Mesendoderm (in vitro differentiated cells): ENCODE measurements at places on chromosomes 16 and 17.

GRCh38 chr17:35185849-35186248 lies 8.3 kb downstream of the SLC35G3 start:
- no peak overlapping the region for H3K27ac ChIP-seq
- H3K36me3 ChIP-seq: no peaks in the 10 kb centered on the region
- no peaks in the 10 kb centered on the region for H3K4me1 ChIP-seq
- DNase-seq: no peak

DNA sequence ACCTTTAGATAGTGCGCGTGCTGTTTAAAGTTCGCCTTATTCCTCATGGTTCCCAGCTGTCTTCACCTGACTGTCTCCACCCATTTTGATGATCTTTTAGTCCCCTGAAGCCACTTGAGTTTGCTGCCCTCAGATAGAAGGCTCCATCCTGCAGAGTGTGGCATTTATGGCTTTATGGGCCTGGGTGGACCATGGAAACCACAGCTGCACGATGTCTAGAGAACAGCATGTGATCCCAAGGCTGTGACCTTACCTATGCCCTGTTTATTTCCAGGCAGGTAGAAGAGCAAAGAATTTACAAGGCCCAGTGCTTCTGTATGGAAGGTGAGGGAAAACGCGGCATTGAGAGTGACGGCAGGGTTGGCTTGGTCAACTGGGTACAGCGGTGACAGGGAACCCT lies 356.9 kb downstream of the SLC39A11 start:
- H3K27me3 ChIP-seq: no peaks in the 10 kb centered on the region
- H3K36me3 ChIP-seq: no peaks in the 10 kb centered on the region
- H3K4me1 ChIP-seq: no peaks in the 10 kb centered on the region
- no peak for DNase-seq

- peak; percentile 35 for DNase-seq
- no peaks in the 10 kb centered on the region for H3K36me3 ChIP-seq
- H3K27me3 ChIP-seq: peaks cover 2% of the 10 kb centered on the region
- no peak overlapping the region for H3K4me3 ChIP-seq
- H3K27ac ChIP-seq: no peak overlapping the region
- H3K4me1 ChIP-seq: no peaks in the 10 kb centered on the region
These were observed 77.0 kb upstream of the TNRC6C start for GRCh38 chr17:77881545-77881944.

- no peaks in the 10 kb centered on the region for H3K36me3 ChIP-seq
- peak; percentile 56 for DNase-seq
- peaks cover 1% of the 10 kb centered on the region for H3K27me3 ChIP-seq
- no peaks in the 10 kb centered on the region for H3K4me1 ChIP-seq
- no peak overlapping the region for H3K27ac ChIP-seq
- no peak overlapping the region for H3K4me3 ChIP-seq
These were observed 96.6 kb downstream of the MRM1 start for GRCh38 chr17:36697903-36698530.

GRCh38 chr17:44587339-44587738 lies 30.1 kb downstream of the FZD2 start:
- peaks cover 9% of the 10 kb centered on the region for H3K4me1 ChIP-seq
- H3K27ac ChIP-seq: peak overlapping the region; percentile 79
- no peaks in the 10 kb centered on the region for H3K36me3 ChIP-seq
- DNase-seq: peak; percentile 98

- no peak for DNase-seq
- no peaks in the 10 kb centered on the region for H3K27me3 ChIP-seq
- H3K36me3 ChIP-seq: no peaks in the 10 kb centered on the region
- H3K27ac ChIP-seq: no peak overlapping the region
- no peaks in the 10 kb centered on the region for H3K4me1 ChIP-seq
These were observed 70.4 kb upstream of the SMURF2 start for GRCh38 chr17:64732336-64733006.

DNA sequence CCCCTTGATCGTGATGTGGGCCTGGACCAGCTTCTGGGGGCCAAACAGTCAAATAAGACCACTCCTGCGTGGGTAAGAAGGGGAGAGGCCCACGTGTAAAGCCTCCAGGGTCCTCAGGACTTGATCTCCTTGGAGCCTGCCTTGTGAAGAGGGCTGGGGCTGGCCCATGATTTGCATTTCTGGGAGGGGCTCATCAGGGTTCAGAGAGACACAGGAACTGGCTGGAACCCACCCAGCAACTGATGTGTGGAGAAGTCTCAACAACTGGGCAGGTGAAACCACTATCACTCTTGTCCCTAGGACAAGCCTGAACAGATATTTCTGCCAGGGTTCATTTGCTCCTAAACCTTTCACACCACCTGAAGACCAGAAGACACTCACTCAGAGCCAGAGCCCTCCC lies 214.7 kb downstream of the ZNF423 start:
- H3K27me3 ChIP-seq: no peaks in the 10 kb centered on the region
- no peak overlapping the region for H3K4me3 ChIP-seq
- peaks cover 6% of the 10 kb centered on the region for H3K4me1 ChIP-seq
- peaks cover 4% of the 10 kb centered on the region for H3K36me3 ChIP-seq
- H3K27ac ChIP-seq: no peak overlapping the region

GRCh38 chr17:41013606-41014005 lies 4.7 kb upstream of the KRTAP3-1 start:
- no peaks in the 10 kb centered on the region for H3K27me3 ChIP-seq
- DNase-seq: peak; percentile 31
- no peak overlapping the region for H3K4me3 ChIP-seq
- H3K27ac ChIP-seq: no peak overlapping the region

DNA sequence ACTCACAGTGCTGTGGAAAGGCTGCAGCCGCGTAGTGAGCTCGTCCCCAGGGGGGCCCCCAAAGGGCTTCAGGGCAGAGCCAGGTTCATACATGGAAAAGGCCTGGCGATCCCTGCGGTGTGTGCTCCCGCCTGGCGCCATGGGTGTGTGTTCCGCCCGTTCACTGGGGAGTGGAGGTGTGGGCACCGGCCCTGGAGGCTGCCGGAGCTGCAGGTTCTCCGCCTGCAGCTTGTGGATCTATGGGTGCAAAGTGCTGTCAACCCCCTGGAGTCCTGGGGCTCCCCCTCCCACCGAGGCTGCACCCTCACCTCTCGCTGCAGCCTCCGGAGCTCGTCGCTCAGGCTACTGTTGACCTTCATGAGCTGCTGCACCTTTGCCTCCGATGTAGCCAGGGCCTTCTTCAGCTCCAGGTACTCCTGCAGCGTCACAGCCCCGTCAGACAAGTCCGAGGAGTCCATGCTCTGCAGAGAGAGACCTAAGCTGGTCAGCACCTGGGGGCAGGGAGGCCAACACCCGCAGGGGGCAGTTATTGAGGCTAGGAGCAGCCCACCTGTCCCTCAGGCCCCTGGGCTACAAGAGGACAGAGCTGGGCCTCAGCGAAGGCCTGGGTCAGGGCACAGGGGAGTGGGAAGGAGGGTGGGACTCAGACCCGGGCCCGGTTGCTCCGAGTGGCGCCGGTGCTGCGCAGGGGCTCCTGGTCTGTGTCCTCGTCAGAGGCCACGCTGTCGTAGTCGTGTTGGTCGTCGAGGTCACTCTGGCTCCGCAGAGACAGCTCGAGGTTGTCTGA lies 7.9 kb downstream of the TP53I13 start:
- H3K4me1 ChIP-seq: no peaks in the 10 kb centered on the region
- no peak for DNase-seq
- peaks cover 7% of the 10 kb centered on the region for H3K36me3 ChIP-seq
- H3K27me3 ChIP-seq: no peaks in the 10 kb centered on the region

DNA sequence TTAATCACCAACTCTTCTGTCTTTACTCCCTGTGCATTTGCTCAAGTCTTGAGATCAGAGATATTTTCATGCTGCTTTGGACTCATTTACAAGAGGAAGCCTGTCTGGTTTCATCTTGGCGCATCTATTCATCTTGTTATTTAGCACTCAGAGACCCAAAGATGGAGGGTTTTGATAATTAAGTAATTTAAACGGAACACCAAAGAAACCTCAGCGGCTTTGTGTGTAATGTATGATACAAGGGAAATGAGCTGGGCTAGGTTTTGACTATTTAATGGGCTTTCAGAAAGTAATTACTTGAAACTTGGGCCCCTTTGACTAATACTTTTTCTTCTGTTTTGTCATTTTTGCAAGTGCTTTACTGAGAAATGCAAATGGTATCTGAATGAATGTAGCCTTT lies 66.2 kb upstream of the CACNG3 start:
- H3K36me3 ChIP-seq: no peaks in the 10 kb centered on the region
- H3K27ac ChIP-seq: no peak overlapping the region
- no peaks in the 10 kb centered on the region for H3K4me1 ChIP-seq
- H3K27me3 ChIP-seq: no peaks in the 10 kb centered on the region

GRCh38 chr16:88389621-88390160 lies 6.9 kb downstream of the ZNF469 start:
- no peak overlapping the region for H3K27ac ChIP-seq
- no peaks in the 10 kb centered on the region for H3K4me1 ChIP-seq
- H3K36me3 ChIP-seq: no peaks in the 10 kb centered on the region
- DNase-seq: no peak

DNA sequence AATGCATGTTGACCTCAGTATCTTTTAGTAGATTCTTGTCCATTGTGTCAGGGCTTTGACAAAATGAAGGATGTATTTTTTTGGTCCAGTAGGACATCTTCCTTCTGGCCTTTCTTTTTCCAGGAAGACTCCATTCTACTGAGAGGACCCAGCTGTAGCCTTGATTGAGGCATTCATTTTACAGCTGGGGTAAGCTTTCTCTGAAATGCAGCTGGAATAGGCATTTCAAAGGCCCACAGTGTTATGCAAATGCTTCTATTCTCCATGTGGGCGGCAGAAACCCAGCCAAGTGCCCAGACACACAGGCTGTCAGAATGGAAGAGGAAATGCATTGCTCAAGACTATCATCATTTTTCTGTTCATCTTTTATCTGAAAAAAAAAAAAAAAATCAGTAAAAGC lies 629.0 kb upstream of the CDH8 start:
- DNase-seq: peak; percentile 55
- H3K4me3 ChIP-seq: no peak overlapping the region
- no peak overlapping the region for H3K27ac ChIP-seq
- no peaks in the 10 kb centered on the region for H3K27me3 ChIP-seq

DNA sequence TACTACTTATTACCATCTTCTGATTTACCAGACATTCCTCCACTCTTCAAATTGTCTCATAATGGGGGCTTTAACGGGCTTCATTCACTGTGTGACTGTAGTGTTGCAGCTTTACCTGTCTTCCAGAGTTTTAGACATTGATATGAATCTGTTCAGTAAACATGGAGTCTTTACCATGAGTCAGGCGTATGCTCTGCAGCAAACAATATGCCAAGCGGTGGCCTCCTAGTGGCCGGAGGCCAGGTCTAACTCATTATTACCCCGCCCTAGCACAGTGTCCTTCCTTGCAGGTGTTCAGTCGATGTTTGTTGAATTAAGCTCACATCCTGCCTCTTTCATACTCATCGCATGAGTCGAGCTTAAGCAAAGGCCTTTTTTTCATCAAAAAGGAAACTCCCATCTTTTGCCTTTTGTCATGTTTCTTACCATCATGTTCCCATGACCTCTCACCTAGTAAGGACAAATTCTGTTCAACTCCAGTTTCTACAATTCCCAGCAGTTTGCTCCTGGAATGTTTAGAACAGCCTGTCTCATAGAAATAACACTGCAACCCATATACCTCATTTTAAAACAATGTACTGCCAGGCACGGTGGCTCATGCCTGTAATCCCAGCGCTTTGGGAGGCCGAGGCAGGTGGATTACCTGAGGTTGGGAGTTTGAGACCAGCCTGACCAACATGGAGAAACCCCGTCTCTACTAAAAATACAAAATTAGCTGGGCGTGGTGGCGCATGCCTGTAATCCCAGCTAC lies 39.4 kb downstream of the TUBD1 start:
- H3K4me3 ChIP-seq: no peak overlapping the region
- no peaks in the 10 kb centered on the region for H3K36me3 ChIP-seq
- no peaks in the 10 kb centered on the region for H3K27me3 ChIP-seq
- H3K27ac ChIP-seq: no peak overlapping the region

GRCh38 chr17:33292201-33292980 lies 704 bp downstream of the ASIC2 start:
- H3K4me1 ChIP-seq: no peaks in the 10 kb centered on the region
- no peak overlapping the region for H3K27ac ChIP-seq
- no peak overlapping the region for H3K4me3 ChIP-seq
- H3K27me3 ChIP-seq: peaks cover 20% of the 10 kb centered on the region
- DNase-seq: peak; percentile 61
- no peaks in the 10 kb centered on the region for H3K36me3 ChIP-seq

DNA sequence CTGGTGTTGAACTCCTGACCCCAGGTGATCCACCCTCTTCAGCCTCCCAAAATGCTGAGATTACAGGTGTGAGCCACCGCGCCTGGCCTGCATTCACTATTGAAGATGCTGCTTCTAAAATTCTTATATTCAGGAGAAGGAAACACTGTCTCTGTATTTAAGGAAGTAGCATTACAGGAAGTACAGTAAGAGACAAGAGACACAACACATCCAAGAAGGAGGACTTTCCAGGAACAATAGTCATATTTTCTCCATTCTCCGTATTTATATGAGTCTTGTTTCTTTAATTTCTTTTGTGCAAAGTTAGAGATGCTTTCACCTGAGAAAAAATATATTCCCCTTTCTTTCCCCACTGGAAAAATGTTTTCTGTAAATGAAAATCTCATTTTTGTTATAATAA lies 18.3 kb upstream of the ABCA3 start:
- DNase-seq: no peak
- no peak overlapping the region for H3K27ac ChIP-seq
- no peaks in the 10 kb centered on the region for H3K4me1 ChIP-seq
- H3K4me3 ChIP-seq: no peak overlapping the region
- H3K36me3 ChIP-seq: no peaks in the 10 kb centered on the region

DNA sequence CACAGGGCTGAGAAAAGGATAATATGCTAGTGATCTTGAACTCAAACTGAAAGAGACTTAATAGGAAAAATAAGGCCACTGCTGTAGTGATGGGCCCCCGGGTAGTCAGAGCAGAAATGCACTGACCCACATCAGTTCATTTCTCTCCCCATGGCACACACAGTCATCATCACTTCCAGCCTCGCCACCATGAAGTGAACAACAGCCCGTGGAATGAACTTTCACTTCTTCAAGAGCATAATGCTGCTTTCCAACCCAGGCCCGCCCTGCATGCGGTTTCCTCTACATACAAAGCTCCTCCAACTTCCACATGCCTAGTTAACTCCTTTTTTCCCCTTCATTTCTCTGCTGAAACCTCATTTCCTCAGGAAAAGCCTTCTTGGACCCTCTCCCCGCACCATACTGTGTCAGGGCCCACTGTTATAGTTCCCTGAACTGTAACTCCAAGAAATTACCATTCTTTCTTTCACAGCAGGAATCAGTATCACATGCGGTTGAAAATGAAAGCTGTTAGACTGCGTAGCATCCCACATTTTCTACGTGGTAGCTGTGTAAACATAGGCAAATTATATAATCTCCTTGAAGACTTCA lies 65.8 kb upstream of the SMIM36 start:
- no peaks in the 10 kb centered on the region for H3K27me3 ChIP-seq
- no peaks in the 10 kb centered on the region for H3K4me1 ChIP-seq
- H3K4me3 ChIP-seq: no peak overlapping the region

GRCh38 chr16:31333686-31334649 lies 21.0 kb upstream of the ITGAX start:
- no peaks in the 10 kb centered on the region for H3K4me1 ChIP-seq
- H3K36me3 ChIP-seq: no peaks in the 10 kb centered on the region
